ENCODE measurements at places on chromosomes 7 and 10.

GRCh38 chr10:23198610-23198939 lies 6.5 kb downstream of the PTF1A start:
- no peak for DNase-seq

- no peak for DNase-seq
These were observed 1.4 kb downstream of the JCAD start for GRCh38 chr10:30057894-30058556.

GRCh38 chr7:20892776-20893175 lies 106.1 kb upstream of the SP8 start:
- no peak for DNase-seq

GRCh38 chr10:128047351-128047750 lies 78.9 kb downstream of the MKI67 start:
- peak; percentile 79 for DNase-seq

GRCh38 chr10:129964611-129965424 lies 744 bp upstream of the EBF3 start:
- no peak for DNase-seq

All from activated gamma-delta T cell treated with Interleukin-2 at 50 U/mL for 16 hours (primary cell).